ENCODE measurements at places on chromosomes 12 and 14.

- H3K4me3 ChIP-seq: no peak overlapping the region
- peaks cover 36% of the 10 kb centered on the region for H3K27me3 ChIP-seq
- no peak overlapping the region for H3K27ac ChIP-seq
- DNase-seq: no peak
These were observed 48.5 kb upstream of the SLC2A13 start for GRCh38 chr12:40154381-40154780.

DNA sequence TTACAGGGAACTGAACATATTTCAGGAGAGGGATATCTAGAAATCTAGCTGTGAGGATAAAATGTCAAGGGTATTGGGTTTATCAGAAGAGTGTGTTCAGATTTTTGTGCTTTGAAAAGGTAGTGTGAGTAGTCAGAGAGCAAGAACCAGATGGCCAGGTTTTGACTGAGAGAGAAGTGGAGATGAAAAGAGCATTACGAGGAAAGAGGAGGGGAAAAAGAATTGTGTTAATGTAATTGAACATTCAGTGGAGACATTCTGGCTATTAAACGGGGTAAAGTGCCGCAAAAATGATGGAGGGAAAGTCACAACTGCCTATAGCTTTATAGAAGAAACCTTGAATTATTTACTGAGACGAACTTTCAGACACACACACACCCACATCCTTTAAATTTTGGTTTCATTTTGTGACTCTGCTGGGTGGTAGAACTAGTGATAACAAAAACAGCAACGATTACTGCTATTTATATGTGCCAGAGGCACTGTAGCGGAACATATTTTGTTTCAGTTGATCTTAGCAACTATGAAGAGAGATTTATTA, 213.6 kb downstream of the ERC1 start:
- H3K27me3 ChIP-seq: no peaks in the 10 kb centered on the region
- H3K27ac ChIP-seq: no peak overlapping the region
- H3K36me3 ChIP-seq: no peaks in the 10 kb centered on the region

DNA sequence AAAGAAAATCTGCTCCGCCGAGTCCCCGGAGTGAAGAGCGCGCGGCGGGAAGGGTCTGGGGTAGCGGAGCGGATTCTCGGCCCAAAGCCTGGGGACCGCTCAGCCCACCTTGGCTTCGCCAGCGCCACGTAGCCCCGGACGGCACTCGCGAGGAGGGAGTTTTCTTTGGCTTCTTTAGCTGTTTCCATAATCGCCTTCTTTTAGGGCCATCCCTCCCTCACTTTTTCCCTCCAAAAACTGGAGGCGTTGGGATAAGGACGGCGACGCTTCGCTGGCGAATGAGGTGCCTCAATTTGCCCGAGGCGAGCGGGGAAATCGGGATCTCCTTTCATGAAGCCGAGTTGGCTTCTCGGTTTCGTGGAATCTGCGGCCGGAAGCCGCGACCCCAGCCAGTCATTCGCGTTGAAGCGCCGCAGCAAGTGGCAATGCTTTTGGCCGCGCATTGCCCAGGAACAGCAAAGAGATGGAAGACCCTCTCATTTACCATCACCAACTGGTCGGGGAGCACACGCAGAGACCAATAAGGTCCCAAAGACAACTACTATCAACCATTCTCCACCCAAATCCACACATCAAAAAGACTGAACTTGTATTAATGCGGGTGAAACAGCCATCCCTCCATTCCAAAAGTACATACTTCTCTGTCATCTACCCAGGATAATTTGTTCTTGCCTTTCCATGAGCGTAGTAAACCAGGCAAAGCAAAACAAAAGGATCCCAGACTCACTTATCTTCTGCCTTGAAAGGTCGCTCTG, 8.4 kb upstream of the SIX1 start:
- peaks cover 44% of the 10 kb centered on the region for H3K4me1 ChIP-seq
- H3K36me3 ChIP-seq: peaks cover 8% of the 10 kb centered on the region
- DNase-seq: no peak

- H3K36me3 ChIP-seq: no peaks in the 10 kb centered on the region
- no peaks in the 10 kb centered on the region for H3K27me3 ChIP-seq
- H3K27ac ChIP-seq: no peak overlapping the region
- no peak overlapping the region for H3K4me3 ChIP-seq
These were observed 8.6 kb upstream of the KRT8 start for GRCh38 chr12:52913431-52913821.

DNA sequence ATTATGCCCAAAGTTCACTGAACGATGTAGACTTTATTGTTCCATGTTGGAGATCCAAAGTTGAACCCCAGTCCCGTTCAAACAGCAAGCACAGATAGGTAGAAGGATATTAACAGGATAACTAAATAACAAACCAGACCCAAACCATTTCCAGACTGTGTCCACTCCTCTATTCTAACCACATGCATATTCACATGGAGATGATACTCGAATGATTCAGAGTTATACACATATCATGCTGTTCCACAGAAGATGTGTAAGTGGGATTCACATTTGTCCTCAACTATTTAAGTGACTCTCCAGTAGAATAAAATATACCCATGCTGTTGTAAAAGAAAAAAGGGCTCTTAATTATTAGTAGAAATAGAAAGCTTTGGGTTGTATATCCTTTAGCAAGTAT, 185.9 kb downstream of the ITPR2 start:
- H3K36me3 ChIP-seq: peaks cover 22% of the 10 kb centered on the region
- H3K27me3 ChIP-seq: no peaks in the 10 kb centered on the region
- peaks cover 9% of the 10 kb centered on the region for H3K4me1 ChIP-seq

DNA sequence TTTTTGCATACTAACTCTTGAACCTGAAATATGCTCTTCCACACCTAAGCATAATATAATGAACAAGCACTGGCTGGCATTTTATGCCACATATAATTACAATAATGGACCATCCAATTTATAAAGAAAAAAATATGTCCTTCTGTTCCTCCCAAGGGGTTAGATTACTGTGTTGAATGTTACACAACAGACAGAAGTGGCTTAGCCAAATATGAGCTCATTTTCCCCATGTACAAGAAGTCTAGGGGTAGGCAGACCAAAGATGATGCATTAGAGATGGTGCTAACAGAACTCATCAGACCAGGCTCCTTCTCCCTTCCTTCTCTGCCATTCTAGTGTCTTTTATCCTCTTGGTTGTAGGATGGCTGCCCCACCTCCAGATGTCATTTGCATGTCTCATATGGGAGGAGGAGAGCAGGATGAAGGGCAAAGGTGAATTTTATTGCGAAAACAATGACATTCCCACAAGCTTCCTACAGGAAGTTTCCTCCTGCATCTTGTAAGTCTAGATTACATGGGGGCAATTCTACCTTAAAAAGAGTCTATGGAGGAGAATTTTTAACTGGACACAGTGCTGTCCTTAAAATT, 43.9 kb upstream of the SLC2A13 start:
- no peak overlapping the region for H3K4me3 ChIP-seq
- H3K4me1 ChIP-seq: no peaks in the 10 kb centered on the region
- H3K27ac ChIP-seq: no peak overlapping the region
- H3K36me3 ChIP-seq: no peaks in the 10 kb centered on the region
- peaks cover 19% of the 10 kb centered on the region for H3K27me3 ChIP-seq

DNA sequence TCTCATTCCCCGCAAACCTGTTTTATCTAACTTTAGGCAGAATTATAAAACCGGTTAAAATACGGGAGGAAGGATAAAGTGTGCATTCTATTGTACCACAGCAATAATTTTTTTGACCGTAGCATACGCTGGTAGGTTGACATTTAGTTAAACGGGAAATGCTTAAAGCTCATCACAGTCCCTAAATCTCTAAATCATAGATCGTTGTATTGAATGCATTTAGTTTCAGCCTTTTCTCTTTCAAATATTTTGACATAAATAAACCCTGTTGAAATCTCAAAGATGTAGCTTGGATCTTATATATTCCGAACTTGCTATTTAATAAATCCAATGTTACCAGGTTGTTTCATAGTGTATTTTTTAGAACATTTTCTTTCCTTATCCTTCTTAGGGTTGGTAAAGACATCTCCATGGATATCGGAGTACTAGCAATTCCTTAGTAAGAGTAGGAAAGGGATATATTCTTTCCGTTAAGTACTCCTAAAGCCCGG, 798 bp downstream of the CLEC2B start:
- peak overlapping the region; percentile 93 for H3K4me3 ChIP-seq
- H3K27ac ChIP-seq: peak overlapping the region; percentile 97
- DNase-seq: no peak
- H3K36me3 ChIP-seq: peaks cover 13% of the 10 kb centered on the region
- H3K4me1 ChIP-seq: peaks cover 56% of the 10 kb centered on the region

Measured in activated T-helper 1 cell treated with anti-CD3 and anti-CD28 coated beads, Interleukin-12 subunit alpha, Interleukin-12 subunit beta, Interleukin-2, Interleukin-4 antibody, amounts not matched to agents 30 ng/mL and 10 ng/mL and 1 ng/mL, durations not matched to agents 14 hours and 24 hours and 36 hours (primary cell).